ENCODE measurements at places on chromosomes 12 and 14.

DNA sequence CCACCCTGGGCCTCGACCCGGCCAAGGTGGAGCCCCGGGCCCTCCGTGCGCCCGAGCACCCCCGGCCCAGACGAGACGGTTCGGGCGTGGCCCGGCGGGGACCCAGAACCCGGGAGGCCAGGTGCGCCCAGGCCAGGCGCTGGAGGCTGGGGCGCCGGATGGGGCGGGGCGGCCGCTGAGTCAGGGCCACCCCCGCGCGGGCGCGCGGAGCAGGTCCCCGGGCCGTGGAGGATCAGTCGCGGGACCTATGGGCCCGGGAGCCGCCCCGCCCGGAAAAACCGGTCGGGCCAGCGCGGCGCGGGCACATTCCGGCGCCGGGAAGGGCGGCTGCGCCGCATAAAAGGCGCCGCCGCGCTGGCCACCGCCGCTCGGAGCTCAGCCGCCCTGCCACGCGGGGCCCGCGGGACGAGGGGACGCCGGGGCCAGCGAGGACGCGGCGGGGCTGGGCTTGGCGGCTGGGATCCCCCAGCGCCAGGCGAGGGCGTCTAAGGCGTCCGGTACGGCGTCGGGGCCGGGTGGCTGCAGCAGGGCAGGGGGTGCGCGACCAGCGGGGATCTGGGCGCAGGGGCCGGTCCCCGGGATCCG lies 21.5 kb upstream of the KIF26A start:
- no peak for DNase-seq

DNA sequence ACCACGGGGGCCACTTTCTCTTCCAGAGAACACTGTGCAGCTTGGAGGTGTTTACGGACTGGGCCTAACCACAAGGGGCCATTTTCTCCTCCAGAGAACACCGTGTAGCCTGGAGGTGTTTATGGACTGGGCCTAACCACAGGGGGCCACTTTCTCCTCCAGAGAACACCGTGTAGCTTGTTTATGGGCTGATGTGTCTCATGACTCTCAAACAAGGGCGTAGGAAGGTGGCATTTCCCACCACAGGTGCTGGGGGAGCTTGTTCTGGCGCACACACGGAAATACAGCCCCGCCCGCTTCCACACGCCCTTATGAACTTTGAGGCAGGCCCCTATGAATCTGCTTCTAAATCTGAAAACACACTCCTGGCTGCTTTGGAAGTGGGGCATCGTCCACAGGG lies 174.6 kb upstream of the SFSWAP start:
- DNase-seq, result no peak

DNA sequence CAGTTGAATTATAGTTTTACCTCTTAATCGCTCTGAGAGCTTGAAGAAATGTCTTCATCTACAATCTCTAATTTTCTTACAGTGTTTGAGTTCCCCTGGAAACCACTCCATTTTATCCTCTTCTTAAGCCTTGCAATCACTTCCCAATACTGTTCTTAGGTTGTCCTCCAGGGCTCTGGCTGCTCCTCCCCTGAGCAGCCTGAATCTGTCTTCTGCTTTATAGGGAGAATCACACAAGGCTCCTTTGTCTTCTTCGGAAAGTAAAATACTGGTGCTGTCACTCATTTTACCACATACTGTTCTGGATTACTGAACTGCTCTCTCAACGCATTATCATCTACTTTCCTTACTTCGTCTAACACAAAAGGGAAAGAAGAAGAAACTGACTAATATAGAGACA lies 133.7 kb downstream of the MDGA2 start:
- DNase-seq, result no peak

- no peak for DNase-seq
Measured at GRCh38 chr12:131060011-131060703, 106.5 kb downstream of the ADGRD1 start.

DNA sequence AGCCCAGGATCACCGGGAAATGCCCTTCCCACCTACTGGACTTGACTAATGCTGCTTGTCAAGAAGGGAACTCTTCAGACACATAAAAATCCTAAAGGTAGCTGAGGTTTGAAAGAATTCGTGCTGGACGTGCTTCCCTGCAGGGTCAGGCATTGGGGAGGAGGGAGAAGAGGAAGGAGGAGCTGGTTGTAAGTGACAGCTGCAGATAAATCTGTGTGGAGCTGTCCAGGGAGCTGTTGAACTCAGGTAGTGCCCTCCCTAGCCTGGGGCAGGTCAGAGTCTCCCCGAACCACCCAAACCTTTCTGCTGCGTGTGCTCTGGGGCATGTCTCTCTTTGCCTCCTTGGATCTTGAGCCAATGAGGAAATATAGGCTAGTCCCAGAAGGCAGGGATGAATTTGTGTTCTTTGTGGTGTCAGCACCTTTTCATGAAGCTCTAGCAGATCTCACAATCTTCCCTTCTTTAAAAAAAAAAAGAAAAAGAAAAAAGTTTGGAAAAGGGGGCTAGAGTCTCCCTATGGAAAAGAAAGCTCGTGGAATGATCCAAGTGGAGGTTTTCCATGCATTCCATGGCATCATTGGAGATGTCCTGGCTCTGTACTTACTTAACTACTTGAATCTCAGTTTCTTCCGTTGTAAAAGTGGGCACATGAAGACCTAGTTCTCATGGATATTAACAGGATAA lies 23.6 kb upstream of the FOS start:
- DNase-seq, result no peak

- DNase-seq, result no peak
Measured at GRCh38 chr12:133023566-133023965, 13.7 kb upstream of the ZNF84 start.

DNA sequence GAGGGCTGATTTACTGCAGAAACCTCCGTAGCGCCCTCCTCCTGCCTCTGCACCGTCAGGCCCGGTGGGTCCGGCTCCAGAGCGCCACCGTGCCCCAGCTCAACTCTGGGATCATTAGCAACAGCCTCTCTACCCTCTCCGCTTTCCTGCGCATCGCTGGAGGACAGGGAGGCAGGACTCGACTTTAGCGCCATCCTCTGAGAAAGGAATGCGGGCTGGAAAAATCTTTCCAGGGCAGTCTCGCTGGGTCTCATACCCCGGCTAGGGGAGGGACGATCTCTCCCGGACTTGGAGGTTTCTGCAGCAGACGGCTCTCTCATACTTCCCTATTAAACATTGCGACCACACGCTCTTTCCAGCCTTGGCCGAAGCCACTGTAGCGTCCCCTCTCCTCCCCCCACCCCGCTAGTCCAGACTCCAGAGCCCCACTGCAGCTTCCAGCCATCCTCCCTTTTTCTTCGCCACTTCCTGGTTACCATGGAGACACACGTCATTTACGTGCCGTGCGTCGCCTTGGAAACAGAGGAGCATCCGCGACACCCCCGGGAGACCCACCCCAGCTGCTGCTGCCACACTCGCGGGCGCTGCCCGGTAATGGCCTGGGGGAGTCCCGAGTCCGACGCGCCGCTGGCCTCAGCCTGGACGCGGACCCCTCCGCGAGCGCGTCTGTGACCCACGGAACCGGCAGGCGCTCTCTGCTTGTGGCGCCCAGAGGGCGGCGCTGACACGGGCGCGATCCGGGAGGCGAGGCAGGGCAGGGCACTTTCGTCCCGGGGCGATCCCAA lies at the start of gene CCDC184:
TSS of gene CCDC184 (plus strand) at position 554 of the 785 bp plus-strand sequence. CDS start 479 bp downstream, outside the sequence.
- peak; percentile 73 for DNase-seq

- DNase-seq, result peak; percentile 19
Measured at GRCh38 chr14:70317969-70318634, 41.4 kb downstream of the COX16 start.

- DNase-seq, result no peak
Measured at GRCh38 chr14:104146651-104147345, 8.4 kb downstream of the KIF26A start.

DNA sequence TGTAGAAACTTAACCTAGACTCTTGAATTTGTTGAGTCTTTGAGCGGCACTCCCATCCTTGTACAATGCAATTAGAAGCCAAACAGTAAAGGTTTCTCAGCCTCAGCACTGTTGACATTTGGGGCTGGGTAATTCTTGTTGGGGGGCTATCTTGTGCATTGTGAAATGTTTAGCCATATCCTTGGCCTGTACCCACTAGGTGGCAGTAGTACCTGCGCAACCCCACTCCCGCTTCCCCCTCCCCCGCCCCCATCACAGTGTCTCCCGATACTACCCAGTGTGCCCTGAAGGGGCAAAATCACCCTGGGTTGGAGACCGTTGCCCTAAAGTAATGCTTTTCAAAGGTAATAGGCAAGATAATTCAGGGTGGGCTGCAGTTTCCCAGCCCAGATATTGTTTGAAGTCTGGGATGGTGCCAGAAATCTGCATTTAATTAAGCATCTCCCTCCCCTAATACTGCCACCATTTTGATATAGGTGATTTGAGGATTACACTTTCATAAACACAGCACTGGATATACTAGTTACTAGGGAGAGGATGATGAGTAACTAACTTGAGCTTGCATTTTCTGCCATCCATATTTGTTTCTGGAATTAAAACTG lies 1.8 kb downstream of the COX6A1 start:
- peak; percentile 34 for DNase-seq

- no peak for DNase-seq
Measured at GRCh38 chr12:93080994-93081809, 152.1 kb upstream of the EEA1 start.

DNA sequence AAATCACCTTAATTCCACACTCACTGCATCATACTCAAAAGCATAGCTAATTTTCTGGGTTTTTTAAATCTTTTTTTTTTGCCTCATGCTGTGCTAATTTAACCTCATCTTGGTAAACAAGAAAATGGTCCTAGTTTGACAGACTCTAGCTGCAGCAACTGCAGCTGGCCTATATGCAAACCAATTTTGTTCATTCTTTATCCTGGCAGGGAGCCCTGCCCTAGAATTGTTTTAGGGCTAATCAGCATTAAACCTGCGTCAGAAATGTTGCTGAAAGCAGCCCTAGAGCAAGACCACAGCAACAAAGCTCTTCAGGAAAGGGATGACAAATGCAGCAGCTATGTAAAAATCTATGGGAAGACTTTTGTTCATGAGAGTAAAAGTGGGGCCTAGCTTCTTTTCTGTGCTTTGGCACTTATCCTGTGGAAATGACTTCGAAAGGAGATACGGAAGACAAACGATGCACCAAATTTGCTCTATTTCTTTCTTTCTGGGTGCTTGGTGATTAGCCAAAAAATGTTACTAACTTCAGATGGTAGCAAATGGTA lies 72.2 kb downstream of the DENND5B start:
- peak; percentile 17 for DNase-seq

DNA sequence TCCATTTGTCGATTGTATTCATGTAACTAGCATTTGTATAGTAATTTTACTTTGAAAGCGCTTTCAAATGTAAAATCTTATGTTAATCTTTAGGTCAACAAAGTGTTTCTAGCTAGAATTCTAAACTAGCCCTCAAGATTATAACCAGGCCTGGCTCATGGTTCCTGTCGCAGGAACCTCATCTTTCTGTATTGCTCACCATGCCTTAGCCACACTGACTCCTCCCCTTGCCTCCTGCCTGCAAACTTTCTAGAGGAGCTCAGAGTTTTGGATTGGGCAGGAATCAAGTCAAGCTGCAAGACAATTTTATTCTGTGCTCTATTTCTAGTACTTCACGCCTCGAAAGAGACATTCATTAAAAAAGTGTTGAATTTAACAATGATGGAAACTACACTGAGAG lies 99.8 kb downstream of the TGFB3 start:
- DNase-seq, result no peak

GRCh38 chr14:53723221-53723620 lies 233.4 kb downstream of the BMP4 start:
- DNase-seq, result no peak

- no peak for DNase-seq
Measured at GRCh38 chr14:102899516-102899900, 23.0 kb upstream of the AMN start.

- no peak for DNase-seq
Measured at GRCh38 chr14:63632932-63633514, 8.6 kb downstream of the WDR89 start.

DNA sequence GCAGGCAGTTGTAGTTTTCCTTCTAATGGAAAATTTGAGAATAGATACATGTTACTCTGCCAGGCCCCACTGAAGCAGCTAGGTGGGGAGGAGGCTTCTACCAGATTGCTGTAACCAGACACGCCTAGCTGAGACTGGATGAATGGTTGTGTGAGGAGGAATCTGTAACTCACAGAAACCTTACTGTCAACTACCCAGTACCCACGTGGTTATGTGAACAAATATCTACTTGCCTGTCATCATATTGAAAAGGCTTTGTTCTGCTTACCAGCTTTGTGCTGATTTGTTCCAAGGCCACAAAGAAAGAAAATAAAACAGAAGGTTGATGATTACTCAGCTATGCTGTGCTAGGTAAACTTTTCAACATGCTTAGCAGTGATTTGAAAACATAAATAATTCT lies 167.2 kb downstream of the CAPZA3 start:
- DNase-seq, result no peak

DNA sequence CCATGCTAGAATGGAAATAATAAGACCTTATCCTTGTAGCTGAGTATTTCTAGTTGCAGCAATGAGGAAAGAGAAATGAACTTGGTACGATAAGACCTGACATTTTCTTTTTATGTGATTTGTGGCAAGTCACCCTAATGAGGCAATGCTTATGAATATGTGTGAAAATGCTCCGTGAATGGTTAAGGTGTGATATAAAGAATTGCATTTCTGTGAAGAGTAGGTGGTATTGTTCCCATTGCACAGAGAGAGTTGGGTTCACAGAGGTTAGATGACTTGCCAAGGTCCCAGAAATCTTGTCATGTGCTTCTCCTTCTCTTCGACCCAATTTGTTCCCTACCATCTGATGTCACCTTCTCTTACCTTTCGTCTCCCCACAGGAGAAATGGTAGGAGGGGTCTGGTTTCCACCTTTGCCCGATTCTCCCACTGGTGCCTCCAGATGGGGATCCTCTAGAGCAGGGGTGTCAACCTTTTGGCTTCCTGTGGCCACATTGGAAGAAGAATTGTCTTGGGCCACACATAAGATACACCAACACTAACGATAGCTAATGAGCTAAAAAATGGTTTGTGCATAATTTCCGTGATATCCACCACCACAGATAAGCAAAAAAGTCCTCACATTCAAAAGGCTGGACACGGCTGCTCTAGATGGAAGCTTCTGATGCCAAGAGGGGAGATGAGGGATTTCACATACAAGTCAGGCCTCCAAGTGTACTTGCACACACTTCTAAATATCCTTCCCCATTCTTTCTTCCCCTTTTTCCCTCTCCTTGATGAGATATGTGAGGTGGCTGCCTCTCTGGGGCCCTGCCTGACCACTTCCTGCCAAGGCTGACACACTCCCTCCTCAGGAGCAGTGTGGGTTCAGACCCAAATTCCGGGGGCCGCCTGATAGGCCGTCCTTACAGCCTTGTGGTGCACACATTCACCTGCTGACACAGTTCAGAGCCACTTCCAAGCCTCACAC lies 96.1 kb downstream of the PLXNC1 start:
- no peak for DNase-seq

All from muscle of arm (tissue), 14 donors.